ENCODE measurements at places on chromosomes 12 and 14.

DNA sequence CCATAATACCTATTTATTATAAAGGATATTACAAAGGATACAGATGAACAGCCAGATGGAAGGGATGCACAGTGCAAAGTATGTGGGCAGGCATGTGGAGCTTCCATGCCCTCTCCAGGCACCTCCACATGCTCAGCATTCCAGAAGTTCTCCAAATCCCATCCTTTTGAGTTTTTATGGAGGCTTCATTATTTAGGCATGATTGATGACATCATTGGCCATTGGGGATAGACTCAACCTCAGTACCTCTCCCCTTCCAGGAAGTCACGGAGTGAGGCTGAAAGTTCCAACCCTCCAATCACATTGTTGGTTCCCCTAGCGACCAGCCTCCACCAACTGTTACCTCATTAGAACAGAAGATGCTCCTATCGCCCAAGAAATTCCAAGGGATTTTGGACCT, 156.4 kb downstream of the ATP23 start:
- DNase-seq = no peak

DNA sequence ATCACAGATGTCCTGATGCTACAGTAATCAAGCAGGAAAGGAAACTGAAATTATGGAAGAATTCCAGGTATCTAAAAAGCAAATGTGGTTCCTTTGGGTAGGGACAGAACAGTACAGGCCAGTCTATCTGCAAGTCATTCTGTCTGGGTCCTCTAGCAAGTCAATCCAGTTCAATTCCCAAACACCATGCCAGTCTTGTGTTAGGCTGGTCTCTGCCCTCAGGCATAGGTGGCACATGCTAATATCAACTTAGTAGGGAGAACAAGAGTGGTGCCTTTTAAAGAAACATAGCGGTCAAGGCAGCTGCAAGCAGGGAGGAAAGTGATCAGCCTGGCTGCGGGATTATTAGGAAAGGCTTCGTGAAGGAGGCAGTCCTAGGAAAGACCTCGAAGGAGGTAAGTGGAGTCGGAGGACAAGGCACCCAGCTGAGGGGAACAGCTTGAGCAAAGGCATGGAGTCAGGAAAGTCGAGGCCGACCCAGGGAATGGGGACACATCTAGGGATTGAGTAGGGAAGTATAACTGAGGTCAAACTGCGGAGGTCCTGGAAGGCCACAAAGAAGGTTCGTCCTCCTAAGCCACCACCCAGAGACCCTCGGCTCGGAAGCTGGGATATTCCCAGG, 3.8 kb upstream of the PLEKHG6 start:
- DNase-seq = no peak

DNA sequence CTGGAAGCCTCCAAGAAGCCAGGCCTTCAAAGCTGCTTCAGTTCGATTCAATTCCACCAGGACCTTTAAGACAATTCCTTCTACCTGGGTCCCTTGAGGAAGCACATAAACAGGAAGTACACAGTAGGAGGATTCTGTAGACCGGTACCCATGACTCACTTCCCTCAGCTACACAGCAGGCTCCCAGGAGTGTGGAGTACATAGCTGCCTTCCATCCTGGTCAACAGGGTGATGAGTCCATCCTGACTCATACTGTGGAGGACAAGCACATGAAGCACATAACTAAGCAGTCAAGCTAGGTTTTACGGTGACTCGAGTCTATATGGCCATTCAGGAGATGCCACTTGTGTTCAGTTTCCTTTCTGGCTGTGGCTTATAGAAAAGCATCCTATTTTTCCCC, 197.6 kb upstream of the RBM19 start:
- DNase-seq = no peak

GRCh38 chr12:51028126-51028812, 2.1 kb upstream of the SLC11A2 start:
- DNase-seq = peak; percentile 77

DNA sequence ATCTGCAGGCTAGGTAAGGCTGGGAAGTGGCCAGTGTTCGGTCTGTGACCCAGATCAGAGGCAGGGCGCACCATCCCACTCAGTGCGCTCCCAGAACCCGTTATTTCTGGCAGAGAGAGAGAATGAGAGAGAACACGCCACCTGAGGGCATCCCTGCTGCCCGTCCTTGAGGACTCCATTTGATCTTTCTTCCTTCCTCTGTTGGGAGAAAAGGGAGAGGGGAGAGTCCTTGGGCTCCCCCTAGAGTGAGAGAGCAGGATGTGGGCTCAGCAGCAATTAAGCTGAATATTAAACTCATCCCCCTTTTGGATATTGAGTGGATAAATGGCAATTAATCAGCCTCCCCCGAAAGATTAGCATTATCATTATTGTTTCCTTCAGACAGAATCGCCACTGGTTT, 70.6 kb downstream of the IFT43 start:
- no peak for DNase-seq

DNA sequence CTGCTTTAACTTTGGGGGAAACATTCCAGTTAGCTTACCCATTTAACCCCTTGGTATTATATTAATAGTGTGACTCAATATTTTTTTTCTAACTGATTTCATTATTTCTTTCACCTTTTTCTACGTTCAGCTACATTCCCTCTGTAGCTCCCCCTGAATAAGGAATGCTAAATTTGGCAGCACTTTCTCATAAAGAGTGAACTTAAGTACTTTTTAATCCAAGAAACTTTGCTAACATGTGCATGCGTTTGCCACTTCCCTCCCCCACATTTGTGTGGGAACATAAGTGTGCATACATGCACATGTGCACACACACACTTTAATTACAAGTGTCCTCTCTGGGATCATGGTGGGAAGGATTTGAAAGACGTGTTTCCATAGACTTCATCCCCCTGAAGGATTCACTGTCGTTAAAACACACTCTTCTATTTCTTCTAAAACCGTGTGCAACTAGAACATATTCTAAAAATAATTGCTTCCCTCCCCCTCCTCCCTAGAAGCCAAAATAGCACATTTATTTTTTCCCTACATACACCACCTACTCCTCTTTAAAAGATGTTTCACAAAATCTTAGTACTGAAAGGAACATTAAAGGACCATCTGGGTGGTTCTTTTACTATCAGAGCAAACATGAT, 142.6 kb downstream of the PPM1H start:
- no peak for DNase-seq

DNA sequence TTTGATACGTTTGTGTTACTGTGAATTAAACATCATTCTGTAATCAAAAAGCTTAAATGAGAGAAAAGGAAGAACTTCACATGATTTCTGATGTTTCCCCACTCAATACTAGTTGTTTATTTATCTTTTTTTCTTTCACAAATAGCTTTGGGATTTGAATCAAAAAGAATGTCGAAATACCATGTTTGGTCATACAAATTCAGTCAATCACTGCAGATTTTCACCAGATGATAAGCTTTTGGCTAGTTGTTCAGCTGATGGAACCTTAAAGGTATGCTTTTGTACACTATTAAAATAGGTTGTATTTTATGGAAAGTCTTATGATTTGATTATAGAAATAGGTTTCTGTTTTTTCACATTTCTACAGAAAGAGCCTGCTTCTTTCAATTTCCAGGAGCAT, 41.5 kb downstream of the APAF1 start:
- no peak for DNase-seq

DNA sequence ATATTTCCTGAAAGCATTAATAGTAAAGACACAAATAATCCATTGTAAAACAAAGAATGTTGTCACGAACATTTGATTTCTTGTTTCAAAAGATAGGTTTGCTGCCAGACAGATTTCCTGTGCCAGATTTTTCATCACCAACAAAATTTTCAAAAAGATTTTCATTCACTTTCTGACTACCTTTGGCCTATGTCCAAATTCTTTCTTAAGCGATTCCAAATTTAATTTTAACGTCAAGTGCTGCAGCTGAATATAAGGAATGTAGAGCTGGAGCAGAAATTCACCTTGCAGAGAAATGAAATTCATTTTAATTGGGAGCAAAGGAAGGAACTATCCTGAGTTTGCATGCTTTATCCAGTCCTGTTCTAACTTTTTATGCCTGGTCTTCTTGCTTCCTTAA, 277.4 kb downstream of the CCER1 start:
- no peak for DNase-seq

DNA sequence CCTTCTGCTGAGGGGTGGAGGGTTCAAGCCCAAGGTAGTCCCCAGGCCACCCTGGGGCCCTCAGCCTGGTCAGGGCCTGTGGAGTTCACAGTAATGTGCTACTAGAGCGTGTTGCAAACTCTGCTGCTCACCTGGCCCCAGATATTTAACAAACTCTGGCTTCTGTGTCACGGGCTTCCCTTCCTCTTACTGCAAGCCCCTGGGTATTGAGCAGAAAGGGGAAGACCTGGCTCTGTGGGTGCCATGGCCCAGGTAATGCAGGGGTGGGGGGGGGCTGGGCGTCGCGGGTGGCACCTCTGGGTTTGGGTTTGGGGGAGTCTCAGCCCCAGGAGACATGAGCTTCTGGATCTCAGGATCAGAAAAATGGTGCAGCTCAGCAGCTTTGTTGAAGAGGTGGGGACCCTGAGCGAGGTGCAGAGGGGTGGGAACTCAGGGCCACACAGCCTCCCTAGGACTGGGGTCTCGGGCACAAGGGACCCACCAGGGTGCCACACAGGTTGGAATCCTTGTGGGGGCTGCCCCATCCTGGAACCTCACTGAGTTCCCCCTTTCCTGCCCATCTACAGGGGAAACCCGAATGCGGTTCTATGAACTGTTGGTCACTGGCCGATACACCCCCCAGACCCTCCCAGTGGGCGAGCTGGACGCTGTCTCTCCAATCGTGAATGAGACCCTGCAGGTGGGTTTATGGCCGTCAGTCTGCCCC, 4.0 kb downstream of the SETD1B start:
- no peak for DNase-seq

GRCh38 chr14:74647678-74648461, 35.8 kb upstream of the LTBP2 start:
- peak; percentile 15 for DNase-seq

Data from RPMI8226 (cell line).